ENCODE measurements at places on chromosomes 5 and 9.

GRCh38 chr5:88394536-88395175 is 126.0 kb upstream of the TMEM161B start:
- no peak for DNase-seq

- no peak for DNase-seq
Observed at GRCh38 chr9:132042324-132042723, 37.3 kb downstream of the MED27 start.

GRCh38 chr9:108639696-108640095 is 216.1 kb downstream of the ACTL7B start:
- no peak for DNase-seq

DNA sequence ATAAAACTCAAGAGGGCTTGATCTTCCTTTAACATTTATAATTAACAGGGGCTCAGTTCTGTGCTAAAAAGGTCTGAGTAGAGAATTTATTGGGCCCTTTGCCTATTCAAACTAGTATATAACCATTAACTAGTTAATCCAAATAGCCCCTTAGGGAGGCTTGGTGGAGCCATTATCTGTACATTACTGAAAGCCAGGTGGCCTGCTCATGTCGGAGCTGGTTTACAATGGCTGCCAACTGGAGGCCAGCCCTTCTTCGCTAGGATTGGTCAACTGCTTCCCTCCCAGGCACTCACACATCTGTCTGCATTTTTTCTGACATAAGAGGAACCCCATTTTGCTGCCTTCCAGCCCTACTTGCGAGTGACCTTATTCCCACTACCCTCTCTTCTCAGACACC is 30.4 kb upstream of the NDFIP1 start:
- no peak for DNase-seq

- DNase-seq = no peak
Observed at GRCh38 chr9:136609838-136610311, 52.8 kb upstream of the EGFL7 start.

GRCh38 chr5:24643880-24644279 is 898 bp downstream of the CDH10 start:
- DNase-seq = no peak

GRCh38 chr9:90871327-90871935 is 69.8 kb downstream of the SYK start:
- DNase-seq = no peak
